ENCODE measurements at places on chromosomes 7 and 10. TPM values are rescaled to one million over a fixed set of nuclear protein-coding genes. Genes with fewer than 3 reads are reported as not detected.

- H3K27me3 ChIP-seq = no peaks in the 10 kb centered on the region
- H3K4me1 ChIP-seq = no peaks in the 10 kb centered on the region
- DNase-seq = no peak
- no peak overlapping the region for H3K4me3 ChIP-seq
- no peak overlapping the region for H3K27ac ChIP-seq
Measured at GRCh38 chr7:42722716-42723115, 189.2 kb downstream of the C7orf25 start.

Gene ELAPOR2
- 36.8 TPM for total RNA-seq

DNA sequence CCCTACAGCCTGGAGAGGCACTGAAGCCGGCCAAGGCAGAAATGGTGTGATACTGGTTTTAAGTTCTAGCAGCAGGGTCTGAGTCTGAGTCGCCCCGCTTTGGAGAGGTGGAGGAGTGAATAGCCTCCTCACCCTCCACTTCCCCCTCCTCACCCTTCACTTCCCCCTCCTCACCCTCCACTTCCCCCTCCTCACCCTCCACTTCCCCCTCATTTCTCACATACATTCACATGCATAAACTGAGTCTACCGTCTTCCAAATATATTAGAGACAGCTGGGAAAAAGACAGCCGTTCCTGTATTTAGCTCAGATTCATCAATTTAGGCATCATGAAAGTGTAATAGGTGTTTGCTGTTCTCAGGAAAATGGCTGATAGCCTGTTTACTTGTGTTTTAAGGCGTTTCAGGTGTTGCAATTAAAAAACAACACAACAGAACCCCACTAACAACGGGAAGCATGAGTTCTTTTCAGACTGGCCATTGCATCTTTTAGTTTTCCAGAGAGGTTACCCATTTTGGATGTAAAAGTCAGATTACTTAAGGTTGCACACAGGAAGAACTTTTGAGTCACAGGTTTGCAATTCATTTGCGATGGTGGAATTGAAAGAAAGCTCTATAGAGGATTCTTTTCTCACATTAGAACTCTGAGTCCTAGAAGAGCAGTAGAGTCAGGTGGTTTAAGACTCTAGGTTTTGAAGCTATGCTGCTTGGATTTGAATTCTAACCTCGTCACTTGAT lies 861 bp downstream of the NRBF2 start:
- H3K27ac ChIP-seq = no peak overlapping the region
- peak overlapping the region; percentile 87 for H3K4me3 ChIP-seq
- DNase-seq = no peak
- H3K36me3 ChIP-seq = peaks cover 8% of the 10 kb centered on the region

GRCh38 chr7:123367484-123368122 lies 166.8 kb downstream of the IQUB start:
- H3K4me3 ChIP-seq = no peak overlapping the region
- DNase-seq = no peak
- H3K4me1 ChIP-seq = no peaks in the 10 kb centered on the region
- H3K36me3 ChIP-seq = no peaks in the 10 kb centered on the region

Gene STAG3
- total RNA-seq = 3.1 TPM

DNA sequence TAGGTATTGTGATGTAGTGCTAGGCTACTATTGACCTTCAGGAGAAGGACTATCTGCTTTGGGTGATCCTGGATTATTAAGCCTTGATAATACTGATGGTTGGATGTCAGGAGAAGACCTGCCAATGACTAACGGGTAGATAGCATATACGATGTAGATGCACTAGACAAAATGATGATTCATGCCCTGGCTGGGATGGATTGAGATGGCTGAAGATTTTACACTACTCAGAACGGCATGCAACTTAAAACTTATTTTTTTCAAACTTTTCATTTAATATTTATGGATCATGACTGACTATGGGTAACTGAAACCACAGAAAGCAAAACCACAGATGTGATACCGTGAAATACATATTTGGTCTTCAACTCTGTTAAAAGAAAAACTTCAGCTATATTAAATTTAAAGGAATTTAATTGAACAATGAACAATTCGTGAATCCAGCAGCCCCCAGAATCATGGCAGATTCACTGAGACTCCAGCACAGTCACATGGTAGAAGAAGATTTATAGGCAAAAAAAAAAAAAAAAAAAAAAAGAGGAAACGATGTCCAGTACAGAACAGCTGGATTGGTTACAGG lies 124.6 kb upstream of the CDK13 start:
- H3K4me1 ChIP-seq = no peaks in the 10 kb centered on the region
- no peaks in the 10 kb centered on the region for H3K36me3 ChIP-seq
- DNase-seq = no peak
- H3K4me3 ChIP-seq = no peak overlapping the region
- H3K27me3 ChIP-seq = no peaks in the 10 kb centered on the region

Gene ABCB8
- 23.9 TPM for total RNA-seq

DNA sequence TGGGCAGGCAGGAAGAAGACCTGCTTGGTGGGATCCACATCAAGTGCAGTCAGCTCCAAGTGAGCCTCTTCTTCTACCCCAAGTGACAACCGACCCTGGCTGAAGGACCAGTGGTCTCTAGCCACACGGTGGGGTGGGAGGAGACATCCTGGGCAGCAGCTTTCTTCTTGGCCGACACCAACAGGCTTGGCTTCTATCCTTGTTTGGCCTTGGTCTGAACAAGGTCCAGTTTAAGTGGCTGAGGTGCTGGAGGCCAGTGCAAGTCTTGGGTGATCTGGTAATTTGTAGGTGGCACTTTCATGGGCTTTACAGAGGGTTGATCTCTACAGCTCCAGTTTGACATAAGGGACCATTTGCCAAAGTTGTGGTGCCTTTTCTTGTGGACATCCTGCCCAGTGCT lies 63.6 kb upstream of the PDCD4 start:
- H3K4me3 ChIP-seq = no peak overlapping the region
- no peak overlapping the region for H3K27ac ChIP-seq
- H3K36me3 ChIP-seq = no peaks in the 10 kb centered on the region
- H3K4me1 ChIP-seq = no peaks in the 10 kb centered on the region
- no peak for DNase-seq

- DNase-seq = no peak
- no peaks in the 10 kb centered on the region for H3K4me1 ChIP-seq
- H3K27ac ChIP-seq = no peak overlapping the region
- H3K36me3 ChIP-seq = peaks cover 5% of the 10 kb centered on the region
Measured at GRCh38 chr7:330511-331230, 40.7 kb downstream of the FOXL3 start.

DNA sequence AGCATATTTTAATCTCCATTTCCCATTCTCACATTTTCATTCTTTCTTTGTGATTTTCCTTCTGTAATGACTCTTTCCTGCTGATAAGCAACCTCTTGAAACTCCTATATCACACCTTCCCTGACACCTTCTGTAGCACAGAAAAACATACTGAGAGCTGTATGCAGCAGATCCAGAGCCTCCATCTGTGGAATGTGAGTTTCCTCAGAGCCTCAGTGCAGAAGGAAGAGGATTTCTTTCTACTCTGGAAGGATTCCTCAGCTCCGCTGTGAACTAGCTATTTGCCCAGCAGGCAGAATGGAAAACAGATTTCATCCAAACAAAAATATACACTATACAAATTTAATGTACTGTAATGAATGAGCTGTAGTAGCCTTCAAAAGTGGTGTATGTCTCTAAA lies 841.3 kb upstream of the ZWINT start:
- H3K4me3 ChIP-seq = no peak overlapping the region
- H3K27ac ChIP-seq = no peak overlapping the region
- H3K4me1 ChIP-seq = no peaks in the 10 kb centered on the region
- no peaks in the 10 kb centered on the region for H3K36me3 ChIP-seq
- H3K27me3 ChIP-seq = no peaks in the 10 kb centered on the region

DNA sequence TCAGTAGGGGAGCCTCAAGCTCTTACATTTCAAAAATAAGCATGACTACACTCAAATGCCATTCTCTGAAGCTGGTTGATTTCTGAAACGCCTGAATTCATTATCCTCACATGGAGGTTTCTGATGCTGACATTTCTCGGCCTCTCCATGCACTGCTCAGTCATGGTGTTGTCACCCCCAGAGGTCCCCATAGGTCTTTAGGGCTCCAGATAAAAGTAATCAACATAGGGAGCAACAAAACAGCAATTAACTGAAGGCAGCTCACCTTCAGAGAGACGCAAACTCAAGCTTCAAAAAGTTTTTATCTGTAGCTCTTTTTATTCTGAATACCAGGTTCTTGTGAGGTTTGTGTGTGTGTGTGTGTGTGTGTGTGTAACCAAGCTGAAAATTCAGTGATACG lies 223.2 kb upstream of the LRRN3 start:
- H3K27ac ChIP-seq = no peak overlapping the region
- H3K27me3 ChIP-seq = no peaks in the 10 kb centered on the region
- no peak for DNase-seq

- H3K4me1 ChIP-seq = no peaks in the 10 kb centered on the region
- no peak overlapping the region for H3K27ac ChIP-seq
- peaks cover 47% of the 10 kb centered on the region for H3K36me3 ChIP-seq
- H3K27me3 ChIP-seq = no peaks in the 10 kb centered on the region
Measured at GRCh38 chr10:69014171-69014570, 25.6 kb downstream of the KIFBP start.

Gene CCL24
- not detected for total RNA-seq

GRCh38 chr7:66421830-66422475 lies 206.7 kb upstream of the KCTD7 start:
- H3K27me3 ChIP-seq = no peaks in the 10 kb centered on the region
- no peaks in the 10 kb centered on the region for H3K4me1 ChIP-seq
- DNase-seq = no peak
- no peak overlapping the region for H3K27ac ChIP-seq
- H3K36me3 ChIP-seq = peaks cover 9% of the 10 kb centered on the region
- H3K4me3 ChIP-seq = no peak overlapping the region
